Left renal pelvis (tissue), 4 donors: ENCODE measurements at places on chromosomes 11 and 22.
A peak's percentile ranks its signal among the peaks of the same experiment; 100 is the strongest.

DNA sequence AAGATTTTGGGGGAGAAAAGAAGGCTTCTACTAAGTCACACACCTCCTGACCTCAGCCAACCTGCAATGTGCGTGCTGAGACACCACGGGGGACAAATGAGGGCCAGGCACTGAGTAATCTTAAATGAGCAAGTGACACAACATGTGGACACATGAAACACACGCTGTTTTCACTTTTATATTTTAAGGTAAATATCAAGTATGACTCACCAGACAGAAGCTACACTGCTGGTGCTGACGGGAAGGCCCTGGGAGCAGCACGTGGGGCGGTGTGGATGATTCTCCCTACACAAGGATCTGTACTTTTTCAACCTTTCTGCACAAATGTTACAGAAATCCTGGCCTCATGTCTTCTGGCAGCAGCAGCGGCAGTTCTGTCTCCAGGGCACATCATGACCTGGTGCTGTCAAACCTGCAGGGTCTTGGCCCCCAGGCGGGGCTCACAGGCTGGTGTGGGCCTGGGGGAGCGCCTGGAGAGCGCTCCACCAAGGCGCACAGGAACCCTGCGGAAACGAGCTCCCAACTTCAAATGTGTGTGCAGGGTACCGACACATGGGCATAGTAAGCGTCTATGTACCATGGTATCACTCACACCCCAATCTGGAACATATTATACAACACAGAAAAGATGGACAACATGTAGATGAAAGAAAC, 61.7 kb downstream of the DGCR2 start:
- no peak for DNase-seq

- DNase-seq: no peak
Measured at GRCh38 chr11:35725885-35726284, 63.3 kb downstream of the TRIM44 start.

DNA sequence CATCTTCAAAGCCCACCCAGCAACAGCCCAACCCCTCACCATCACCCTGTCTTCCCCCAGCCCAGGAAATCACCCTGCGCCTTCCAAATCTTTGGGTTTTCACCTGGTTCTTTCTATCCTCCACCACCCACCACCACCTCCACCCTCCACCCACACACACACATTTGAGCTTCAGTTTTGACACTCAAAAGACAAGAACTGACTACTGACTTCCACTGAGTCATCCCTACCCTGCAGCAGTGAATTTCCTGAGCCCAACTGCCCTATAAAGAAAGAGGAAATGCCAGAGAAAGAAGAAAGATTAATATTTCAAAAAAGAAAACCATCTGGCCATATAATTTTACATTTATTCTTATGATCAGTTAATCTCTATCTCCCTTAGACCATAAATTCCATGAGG, 137.5 kb downstream of the CHST1 start:
- no peak for DNase-seq

- no peak for DNase-seq
Measured at GRCh38 chr11:33588056-33588455, 112.6 kb downstream of the C11orf91 start.

DNA sequence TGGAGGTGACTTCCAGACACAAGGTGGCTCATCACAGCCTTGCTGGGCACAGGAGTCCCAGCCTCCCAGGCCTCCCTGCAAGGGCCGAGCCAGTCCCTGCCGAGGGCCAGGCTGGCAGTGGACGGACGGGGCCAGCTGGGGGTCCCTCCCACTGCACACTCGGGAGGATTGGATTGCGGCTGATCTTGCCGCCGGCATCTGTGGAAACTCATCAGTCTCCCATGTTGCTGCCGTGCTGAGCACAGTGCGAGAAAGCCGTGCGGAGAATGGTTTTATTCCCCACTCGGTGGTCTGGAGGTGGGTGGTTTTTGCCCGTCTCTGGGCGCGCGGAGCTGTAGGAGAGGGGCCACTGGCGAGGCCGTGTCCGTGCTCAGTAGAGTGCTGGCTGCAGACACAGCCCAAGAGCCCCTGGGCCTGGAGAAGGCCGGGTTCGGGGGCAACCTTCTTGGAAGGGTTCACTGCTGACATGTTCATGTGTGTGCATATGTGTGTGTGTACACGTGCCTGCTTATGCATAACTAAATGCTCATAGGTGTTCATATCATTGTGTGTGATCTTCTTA, 1246.4 kb downstream of the BRD1 start:
- DNase-seq: no peak

GRCh38 chr11:70675697-70676374, 277.5 kb downstream of the CTTN start:
- DNase-seq: no peak

- peak; percentile 52 for DNase-seq
Measured at GRCh38 chr22:27100789-27101188, 443.4 kb downstream of the MIAT start.

GRCh38 chr11:65116370-65117205, 913 bp downstream of the ZNHIT2 start:
- DNase-seq: no peak

- no peak for DNase-seq
Measured at GRCh38 chr22:36180038-36180880, 19.7 kb upstream of the APOL3 start.

- DNase-seq: no peak
Measured at GRCh38 chr11:46360878-46361277, 13.6 kb downstream of the DGKZ start.

DNA sequence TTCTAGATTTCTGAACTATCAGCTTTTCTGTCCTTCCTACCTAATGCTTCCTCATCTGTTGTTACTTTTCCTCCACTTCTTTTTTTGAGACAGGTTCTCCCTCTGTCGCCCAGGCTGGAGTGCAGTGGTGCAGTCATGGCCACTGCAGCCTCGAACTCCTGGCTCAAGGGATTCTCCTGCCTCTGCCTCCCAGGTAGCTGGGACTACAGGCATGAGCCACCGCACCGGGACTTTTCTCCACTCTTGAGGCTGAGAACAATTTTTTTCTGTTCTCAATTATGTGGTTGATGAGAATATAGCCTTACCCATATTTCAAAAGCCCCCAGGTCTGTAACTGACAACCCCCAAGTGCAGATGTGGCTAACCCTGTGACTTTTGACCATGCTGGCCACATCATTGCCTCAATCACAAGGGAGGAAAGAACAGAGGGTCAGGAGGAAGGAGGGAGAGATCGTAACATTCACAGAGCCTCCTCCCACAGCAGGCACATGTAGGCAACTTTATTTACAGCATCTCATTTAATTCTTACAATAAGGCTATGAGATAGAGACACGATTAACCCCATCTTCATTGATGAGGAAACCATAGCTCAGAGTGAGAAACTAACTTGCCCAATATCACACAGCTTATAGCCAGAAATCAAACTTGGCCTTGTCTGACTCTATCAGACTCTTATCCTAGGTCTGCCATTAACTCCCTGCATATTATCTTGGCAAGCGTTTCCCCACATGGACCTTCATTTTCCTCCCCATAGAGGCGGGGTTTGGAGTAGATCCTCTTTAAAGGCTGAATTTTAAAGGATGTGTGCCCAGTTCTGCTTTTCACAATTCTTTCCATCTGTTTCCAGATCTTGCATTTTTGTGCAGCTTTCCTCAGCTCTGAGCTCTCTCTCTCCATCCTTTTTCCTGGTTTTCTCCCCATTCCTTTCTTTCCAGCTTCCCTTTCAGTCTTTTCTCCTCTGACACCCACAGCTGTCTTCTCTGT, 9.6 kb downstream of the POU2F3 start:
- DNase-seq: no peak

- DNase-seq: no peak
Measured at GRCh38 chr11:43145653-43146052, 166.1 kb upstream of the API5 start.

DNA sequence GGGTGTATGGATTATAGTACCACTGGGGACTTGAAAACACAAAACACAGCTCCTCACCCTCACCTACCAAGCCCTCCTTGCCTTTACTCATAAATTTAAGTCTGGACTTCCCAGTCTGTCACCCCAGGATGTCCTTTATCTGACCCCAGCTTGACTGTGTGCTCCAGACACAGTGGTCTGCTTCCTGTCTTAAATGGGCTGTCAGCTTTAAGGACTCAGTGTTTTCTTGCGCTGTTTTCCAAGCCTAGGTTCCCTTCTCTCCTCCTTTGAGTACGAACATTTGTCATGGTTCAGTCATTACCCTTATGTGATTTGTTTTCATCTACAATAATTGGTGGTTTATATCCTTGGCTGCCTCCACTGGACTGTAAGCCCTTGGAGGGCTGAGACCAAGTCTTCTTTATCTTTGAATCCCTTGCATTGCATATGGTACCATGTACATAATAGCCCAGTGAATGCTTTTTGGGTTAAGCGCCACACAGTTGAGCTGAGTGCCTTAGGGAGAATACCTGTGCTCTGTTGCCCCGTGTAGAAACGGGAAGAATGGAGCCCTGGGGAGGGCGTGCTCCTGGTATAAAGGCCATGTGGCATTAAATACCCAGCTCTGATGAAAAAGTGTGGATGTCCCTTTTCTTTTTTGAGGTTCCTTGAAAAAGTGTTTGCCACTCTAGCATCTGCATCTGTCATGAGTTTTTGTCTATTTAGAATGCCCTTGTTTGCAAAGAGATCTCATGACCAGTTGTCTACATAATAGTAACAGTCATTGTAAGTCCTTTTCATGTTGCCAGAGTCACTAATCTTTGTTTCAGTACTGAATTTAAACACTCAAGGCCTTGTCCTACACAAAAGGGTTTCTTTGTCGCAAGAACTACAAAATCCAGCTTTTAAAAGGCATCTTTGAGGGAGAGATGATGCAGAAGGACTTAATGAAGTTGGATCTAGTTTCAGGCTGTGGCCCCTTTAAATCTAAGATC, 14.0 kb downstream of the PANX1 start:
- DNase-seq: peak; percentile 35

DNA sequence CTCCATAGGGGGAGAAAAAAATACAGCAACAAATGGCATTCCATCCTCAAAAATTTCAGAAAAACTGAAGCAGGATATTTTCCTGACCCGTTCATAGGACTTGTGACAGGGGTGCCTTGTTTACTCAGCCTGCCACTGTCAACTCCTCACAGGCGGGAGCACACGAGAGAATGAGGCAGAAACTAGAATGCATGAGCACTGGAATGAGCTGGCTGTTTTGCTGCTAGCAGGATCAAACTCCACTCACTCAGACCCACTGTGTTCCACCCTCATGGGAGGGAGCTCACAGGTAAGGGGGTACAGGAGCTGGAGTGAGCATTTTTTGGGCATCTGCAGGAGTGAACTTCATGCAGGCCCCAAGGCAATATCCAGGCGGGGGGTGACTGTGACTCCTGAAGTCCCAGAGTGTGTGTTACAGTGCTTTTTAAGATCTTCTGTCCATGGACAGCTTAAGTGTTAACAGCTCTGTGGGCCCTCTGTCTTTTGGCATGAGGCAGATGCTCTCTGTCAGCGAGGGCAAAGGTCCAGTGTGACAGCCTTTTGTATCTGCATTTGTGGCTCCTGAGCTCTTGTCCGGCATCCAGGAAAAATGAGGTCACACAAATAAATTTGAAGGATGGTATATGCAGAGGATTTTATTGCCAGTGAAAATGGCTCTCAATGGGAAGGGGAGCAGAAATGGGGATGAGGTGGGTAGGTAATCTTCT, 905.7 kb upstream of the TENM4 start:
- DNase-seq: no peak

DNA sequence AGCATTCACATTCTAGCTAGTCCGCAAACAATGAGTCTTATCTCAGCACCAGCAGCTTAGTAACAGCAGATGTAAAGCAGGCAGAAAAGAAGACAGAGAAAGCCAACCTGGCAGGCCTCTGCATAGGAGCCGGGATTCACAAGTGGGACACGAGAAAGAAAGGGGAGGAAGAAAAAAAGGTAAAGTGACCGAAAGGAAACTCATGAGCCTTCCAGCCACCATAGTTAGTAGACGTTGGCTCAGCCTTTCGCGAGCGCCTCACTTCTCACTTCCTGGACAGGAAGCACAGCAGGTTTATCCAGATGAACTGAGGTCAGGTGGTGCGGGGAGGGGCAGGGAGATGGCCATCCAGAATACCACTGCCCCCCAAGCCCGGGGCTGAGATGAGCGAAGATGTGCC, 19.7 kb upstream of the KAT5 start:
- no peak for DNase-seq

DNA sequence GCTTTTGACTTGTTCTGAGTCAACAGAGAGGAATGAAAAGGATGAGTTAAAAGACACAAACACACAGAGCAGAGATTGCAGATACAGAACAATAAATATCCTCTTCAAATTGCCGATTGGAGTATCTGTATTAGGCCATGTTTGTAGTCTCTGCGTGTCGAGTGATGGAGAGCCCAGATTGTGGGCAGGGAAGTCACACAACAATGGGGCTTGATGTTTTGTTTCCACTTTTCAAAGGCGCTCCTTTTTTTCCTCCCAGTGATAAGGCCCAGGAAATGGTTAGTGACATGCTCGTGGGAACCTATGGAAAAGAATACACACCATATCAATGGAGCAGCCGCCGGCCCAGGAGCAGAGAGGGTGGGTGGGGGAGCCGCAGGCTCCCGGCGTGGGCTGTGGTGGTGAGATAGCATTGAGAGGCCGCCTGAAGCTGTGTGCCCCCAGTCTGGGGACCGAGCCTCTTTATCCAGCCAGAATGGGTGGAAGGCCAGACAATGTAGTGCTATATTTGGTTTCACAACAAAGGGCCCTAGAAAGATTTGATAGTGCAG, 555.9 kb downstream of the INSC start:
- DNase-seq: no peak

DNA sequence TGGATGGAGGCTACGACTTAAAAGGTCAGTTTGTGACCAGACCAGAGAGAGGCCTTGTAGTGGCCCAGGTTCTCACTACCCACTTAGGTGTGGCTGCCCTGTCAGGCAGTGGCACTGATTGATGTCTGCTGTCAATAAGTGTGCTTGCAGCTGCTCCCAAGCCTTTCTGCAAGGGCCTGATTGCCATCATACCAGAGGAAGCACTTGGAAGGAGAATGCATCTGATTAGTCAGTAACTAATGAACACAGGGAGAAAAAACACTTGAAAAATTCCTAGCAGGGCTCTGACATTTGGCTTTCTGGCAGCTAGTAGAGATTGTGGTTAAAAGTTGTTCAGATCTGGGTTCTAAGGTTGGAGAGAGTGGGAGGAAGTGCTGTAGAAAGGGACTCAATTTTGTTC, 107.5 kb downstream of the NAV2 start:
- DNase-seq: no peak

DNA sequence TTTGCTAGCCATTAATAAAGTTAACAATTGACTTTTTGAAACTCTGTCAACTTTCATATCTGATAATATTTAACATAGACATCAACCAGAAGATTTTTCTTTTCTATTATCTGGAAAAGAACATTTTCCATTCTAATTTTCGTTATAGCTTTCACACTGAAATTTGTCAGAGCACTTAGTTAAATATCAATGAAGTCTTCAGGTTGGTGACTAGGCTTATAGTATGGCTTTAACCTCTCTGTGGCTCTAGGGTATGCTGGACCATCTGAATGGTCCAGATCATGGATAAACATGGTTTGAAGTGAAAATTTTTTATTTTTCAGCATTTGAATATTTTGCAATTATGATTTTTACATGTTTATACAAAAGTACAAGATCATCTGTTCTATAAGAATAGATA, 548.1 kb downstream of the CNTN5 start:
- no peak for DNase-seq

GRCh38 chr11:102110761-102111010, 439 bp downstream of the YAP1 start:
- no peak for DNase-seq

GRCh38 chr11:106331176-106331575, 253.7 kb downstream of the AASDHPPT start:
- DNase-seq: no peak
